ENCODE measurements at places on chromosomes 5 and 9. TPM values are rescaled to one million over a fixed set of nuclear protein-coding genes. Genes with fewer than 3 reads are reported as not detected.

The SPARC gene
- 552 TPM for total RNA-seq

The PCDHA12 gene
- not detected for total RNA-seq

The TBC1D2 gene
- total RNA-seq, result 11.9 TPM

The MAT2B gene
- 88.9 TPM for total RNA-seq

The ALDH1B1 gene
- 6.2 TPM for total RNA-seq

The HMMR gene
- total RNA-seq, result 5.3 TPM

The CCL27 gene
- total RNA-seq, result not detected

The SPATA31E1 gene
- total RNA-seq, result not detected

The HARS2 gene
- total RNA-seq, result 38.0 TPM

The SKIC3 gene
- total RNA-seq, result 81.6 TPM

The QRFP gene
- total RNA-seq, result not detected

The PCDH1 gene
- 8.4 TPM for total RNA-seq

The STPG3 gene
- total RNA-seq, result not detected

The TTC23L gene
- total RNA-seq, result not detected

The DNAJC18 gene
- 4.0 TPM for total RNA-seq

The NUDT12 gene
- total RNA-seq, result 8.8 TPM

The SLC36A2 gene
- not detected for total RNA-seq

All from spleen (tissue), 13 donors.